Spinal cord (tissue), 10 donors: ENCODE measurements at places on chromosomes 2 and 18. TPM values are rescaled to one million over a fixed set of nuclear protein-coding genes. Genes with fewer than 3 reads are reported as not detected.

DNA sequence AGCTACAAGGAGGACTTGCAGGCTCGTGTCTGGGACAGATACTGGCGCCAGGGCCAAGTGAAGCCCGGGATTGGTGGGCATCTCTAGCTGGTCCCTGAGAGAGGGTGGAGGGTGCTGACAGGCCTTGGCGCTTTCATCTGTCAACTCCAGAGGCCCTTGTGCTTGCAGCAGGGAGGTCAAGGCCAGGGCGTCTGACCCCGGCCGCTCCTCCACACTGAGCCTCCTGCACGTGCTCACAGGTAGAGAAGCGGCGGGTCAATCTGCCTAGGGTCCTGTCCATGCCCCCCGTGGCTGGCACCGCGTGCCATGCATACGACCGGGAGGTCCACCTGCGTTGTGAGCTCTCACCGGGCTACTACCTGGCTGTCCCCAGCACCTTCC lies 9.5 kb downstream of the CAPN10 start:
- peaks cover 41% of the 10 kb centered on the region for H3K4me1 ChIP-seq
- peaks cover 98% of the 10 kb centered on the region for H3K36me3 ChIP-seq
- no peak overlapping the region for H3K4me3 ChIP-seq
- H3K27me3 ChIP-seq = no peaks in the 10 kb centered on the region

GRCh38 chr2:207112383-207112782 lies 53.4 kb downstream of the KLF7 start:
- H3K36me3 ChIP-seq = no peaks in the 10 kb centered on the region
- no peak overlapping the region for H3K4me3 ChIP-seq
- peak overlapping the region; percentile 69 for H3K27ac ChIP-seq

Gene PLGLB2
- 2.5 TPM for total RNA-seq

- peaks cover 4% of the 10 kb centered on the region for H3K4me1 ChIP-seq
- H3K27ac ChIP-seq = no peak overlapping the region
- peaks cover 3% of the 10 kb centered on the region for H3K36me3 ChIP-seq
- H3K4me3 ChIP-seq = no peak overlapping the region
These were observed 17.2 kb upstream of the SDC1 start for GRCh38 chr2:20241973-20242726.

GRCh38 chr2:240798327-240798905 lies 21.6 kb downstream of the KIF1A start:
- no peak overlapping the region for H3K4me3 ChIP-seq
- no peaks in the 10 kb centered on the region for H3K27me3 ChIP-seq
- H3K27ac ChIP-seq = peak overlapping the region; percentile 83
- peaks cover 58% of the 10 kb centered on the region for H3K36me3 ChIP-seq
- no peak for DNase-seq

Gene THSD7B
- total RNA-seq = 3.9 TPM

Gene GPBAR1
- total RNA-seq = 0.44 TPM

Gene UGT1A5
- not detected for total RNA-seq

- H3K27me3 ChIP-seq = peaks cover 24% of the 10 kb centered on the region
- H3K4me1 ChIP-seq = peaks cover 18% of the 10 kb centered on the region
- DNase-seq = no peak
- no peak overlapping the region for H3K4me3 ChIP-seq
- H3K36me3 ChIP-seq = no peaks in the 10 kb centered on the region
These were observed 12.7 kb downstream of the CATIP start for GRCh38 chr2:218369330-218369729.

DNA sequence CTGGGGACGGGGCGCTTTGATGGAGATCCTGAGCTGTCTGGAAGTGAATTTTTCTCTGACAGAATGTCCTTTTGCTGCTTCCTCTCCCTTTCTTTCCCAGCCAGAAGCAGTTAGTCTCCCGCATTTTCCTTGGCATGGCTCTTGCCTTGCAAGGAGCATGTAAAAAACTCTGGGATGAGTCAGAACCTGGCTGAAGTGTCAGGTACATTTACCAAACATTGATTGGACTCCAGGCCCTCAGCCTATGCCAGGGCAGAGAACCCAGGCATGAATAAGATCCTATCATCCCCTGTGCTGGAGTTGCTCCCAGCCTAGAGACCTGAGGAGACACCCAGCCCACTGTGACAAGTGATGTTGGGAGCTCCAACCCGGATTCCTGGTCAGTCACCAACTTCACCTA lies 21.6 kb downstream of the STON1 start:
- no peaks in the 10 kb centered on the region for H3K27me3 ChIP-seq
- no peak overlapping the region for H3K27ac ChIP-seq
- peaks cover 3% of the 10 kb centered on the region for H3K36me3 ChIP-seq
- peaks cover 29% of the 10 kb centered on the region for H3K4me1 ChIP-seq
- H3K4me3 ChIP-seq = no peak overlapping the region

Gene DSG4
- not detected for total RNA-seq
